ENCODE measurements at places on chromosomes 12 and 14.

GRCh38 chr14:58638231-58639197, 752 bp downstream of the DACT1 start:
- peak; percentile 29 for DNase-seq

- DNase-seq = no peak
Observed at GRCh38 chr12:106791531-106791930, 17.0 kb downstream of the RIC8B start.

DNA sequence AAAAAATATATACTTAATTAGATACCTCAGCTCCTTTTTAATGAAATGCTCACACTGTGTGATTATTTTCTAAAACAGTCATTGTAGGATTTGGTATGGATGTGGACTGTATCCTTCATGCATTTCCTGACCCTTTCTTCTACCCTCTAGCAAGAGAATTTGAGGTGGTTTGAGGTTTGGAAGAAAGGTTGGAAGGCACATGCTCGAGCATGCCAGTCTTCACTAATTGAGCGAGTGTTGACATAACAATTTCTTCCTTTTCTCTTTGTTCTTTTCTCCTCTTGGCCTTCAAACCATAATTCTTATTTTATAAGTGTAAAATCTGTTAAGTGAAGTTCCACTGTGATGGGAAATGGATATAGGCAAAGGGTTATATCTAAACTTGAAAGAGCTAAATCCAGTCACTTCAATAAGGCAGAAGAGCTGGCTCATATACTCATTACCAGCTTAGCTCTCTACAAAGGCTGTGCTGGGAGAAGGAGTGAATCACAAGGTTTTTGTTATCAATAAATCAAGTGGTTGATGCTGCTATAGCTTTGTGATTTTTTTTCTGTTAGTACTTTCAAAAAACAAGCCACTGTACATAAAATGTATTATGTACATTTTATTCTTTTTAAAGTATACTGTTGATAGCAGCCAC, 16.2 kb upstream of the PTHLH start:
- no peak for DNase-seq

GRCh38 chr12:6202304-6202703, 2.1 kb downstream of the CD9 start:
- DNase-seq = no peak

- no peak for DNase-seq
Observed at GRCh38 chr12:69484428-69484827, 14.2 kb downstream of the FRS2 start.

DNA sequence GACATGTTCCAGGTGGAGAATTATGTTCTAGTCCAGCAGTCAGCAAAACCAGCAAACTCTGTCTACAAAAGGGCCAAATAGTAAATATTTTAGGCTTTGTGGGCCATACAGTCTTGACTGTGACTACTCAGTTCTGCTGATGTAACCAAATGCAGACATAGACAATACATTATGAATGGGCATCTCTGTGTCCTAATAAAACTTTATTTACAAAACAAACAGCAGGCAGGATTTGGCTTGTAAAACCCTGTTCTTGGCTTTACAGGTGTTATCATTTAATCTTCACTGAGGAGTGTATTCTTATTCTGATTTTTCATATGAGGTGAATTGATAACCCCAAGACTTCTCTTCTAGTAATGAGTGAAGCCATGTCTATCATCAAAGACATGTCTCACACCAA, 278.6 kb downstream of the DUSP6 start:
- DNase-seq = no peak

- DNase-seq = no peak
Observed at GRCh38 chr14:91237219-91237618, 7.3 kb downstream of the GPR68 start.

DNA sequence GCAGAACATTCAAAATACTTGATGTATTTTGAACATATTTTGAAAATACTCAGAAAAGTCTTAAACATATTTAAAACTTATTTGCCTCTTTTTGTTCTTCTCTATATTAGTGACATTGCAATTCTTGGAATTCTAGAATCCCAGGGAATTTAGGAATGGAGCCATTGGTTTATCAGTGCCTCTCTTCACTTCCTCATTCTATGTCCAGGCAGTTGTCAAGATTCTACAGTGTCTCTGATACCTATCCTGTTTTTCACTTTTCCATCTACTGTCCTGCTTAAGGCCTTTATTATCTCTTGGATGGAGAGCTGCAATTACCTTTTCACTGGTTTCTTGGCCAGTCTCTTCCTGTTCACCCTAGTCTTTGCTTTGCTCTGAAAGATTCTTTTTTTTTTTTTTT, 144.6 kb downstream of the TTLL5 start:
- no peak for DNase-seq

DNA sequence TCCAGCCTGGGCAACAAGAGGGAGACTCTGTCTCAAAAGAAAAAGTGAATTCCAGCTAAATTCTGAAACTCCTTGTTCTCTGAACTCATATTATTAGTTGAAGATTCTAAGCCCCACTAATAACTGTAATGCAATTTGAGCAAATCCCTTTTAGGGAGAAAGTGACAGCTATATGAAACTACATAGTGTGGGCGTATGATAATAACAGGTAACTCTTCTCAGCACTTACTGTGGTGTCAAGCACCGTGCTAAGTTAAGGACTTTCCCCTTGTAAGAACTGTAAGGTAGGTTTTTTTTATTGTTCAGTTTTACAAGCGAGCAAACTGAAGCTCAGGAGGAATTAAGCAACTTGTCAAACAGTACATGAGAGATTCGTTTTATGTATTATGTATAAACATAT, 5.4 kb downstream of the ANKRD13A start:
- no peak for DNase-seq

- peak; percentile 98 for DNase-seq
Observed at GRCh38 chr12:108305520-108305919, 33.6 kb downstream of the CMKLR1 start.

- DNase-seq = no peak
Observed at GRCh38 chr14:47785058-47785457, 109.7 kb upstream of the MDGA2 start.

Data from MG63 (cell line).